ENCODE measurements at places on chromosomes 4 and X.

- no peak for DNase-seq
Measured at GRCh38 chr4:100555611-100556337, 38.0 kb upstream of the EMCN start.

DNA sequence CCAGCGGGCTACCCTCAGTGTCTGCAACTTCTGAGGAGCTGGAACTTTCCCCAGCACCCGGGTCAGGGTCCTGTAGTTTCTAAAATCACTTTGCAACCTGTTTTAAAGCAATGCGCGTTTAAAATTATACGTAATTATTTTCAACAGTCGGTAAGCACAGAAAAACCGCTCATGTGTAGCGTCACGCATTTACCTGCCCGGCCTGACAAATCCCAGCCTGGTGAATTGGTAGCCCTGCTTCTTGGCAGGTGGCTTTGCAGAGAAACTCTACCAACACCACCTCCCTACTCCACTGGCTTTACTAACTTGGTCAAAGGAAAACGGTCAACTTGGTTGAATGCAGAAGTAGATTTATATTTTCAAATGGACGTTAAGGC, 640 bp downstream of the BANK1 start:
- no peak for DNase-seq

DNA sequence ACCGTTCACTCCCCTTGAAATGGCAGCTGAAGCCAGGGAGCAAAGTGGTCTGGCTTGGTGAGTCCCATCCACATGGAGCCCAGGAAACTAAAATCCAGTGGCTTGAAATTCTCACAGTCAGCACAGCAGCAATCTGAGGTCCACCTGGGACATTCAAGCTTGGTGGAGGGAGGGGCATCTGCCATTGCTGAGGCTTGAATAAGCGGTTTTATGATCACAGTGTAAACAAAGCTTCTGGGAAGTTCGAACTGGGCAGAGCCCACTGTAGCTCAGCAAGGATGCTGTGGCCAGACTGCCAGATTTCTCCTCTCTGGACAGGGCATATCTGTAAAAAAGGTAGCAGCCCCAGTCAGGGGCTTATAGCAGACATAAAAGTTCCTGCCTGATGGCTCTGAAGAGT, 15.5 kb upstream of the FAAH2 start:
- DNase-seq, result no peak

- DNase-seq, result no peak
Measured at GRCh38 chr4:71944956-71945355, 86.8 kb upstream of the NPFFR2 start.

DNA sequence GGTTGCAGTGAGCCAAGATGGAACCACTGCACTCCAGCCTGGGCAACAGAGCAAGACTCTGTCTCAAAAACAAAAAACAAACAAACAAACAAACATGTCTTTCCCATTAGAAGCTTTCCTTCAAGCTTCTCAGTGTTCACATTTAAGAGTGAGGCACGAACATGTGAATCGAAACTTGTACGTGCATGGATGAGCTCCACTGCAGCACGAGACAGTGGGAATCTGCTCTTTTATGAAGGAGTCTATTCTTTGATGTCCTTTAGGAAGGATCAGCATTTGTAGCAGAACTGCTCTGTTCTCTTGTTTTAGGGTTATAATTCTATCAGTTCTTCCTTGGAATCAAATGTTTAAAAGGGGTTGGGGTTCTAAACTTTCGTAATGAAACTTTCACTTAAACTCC, 23.4 kb upstream of the ZNF518B start:
- DNase-seq, result no peak
